ENCODE measurements at places on chromosomes 12 and 14.

- DNase-seq = no peak
- peak overlapping the region; percentile 96 for H3K4me3 ChIP-seq
- H3K36me3 ChIP-seq = no peaks in the 10 kb centered on the region
- peaks cover 74% of the 10 kb centered on the region for H3K4me1 ChIP-seq
- H3K27ac ChIP-seq = peak overlapping the region; percentile 99
Observed at GRCh38 chr14:103629503-103630121, 601 bp downstream of the KLC1 start.

DNA sequence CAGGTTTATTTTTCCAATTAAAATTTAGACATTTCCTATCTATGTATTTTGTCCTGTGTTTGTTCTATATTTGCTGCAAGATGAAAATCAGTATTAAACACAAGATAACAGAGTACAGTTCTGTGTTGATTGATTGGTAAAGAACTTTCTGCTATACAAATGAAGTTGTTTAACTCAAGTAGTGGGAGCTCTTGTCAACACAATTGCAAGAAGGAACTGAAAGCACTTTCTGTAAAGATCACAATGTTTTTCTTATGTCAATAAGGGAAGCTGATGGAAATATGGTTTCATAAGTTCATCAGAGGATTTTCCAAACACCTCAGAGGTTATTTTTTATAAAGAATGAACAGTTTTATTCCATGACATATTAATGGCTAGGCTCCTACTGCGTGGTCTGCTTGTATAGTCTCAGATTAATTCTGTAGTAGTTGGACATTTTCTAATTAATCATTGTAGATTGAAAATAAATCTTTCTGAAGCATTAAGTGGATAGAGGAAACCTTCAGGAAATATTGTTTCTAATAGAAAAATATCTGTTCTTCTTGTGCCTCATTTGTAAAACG, 379.5 kb downstream of the LRFN5 start:
- no peaks in the 10 kb centered on the region for H3K4me1 ChIP-seq
- H3K4me3 ChIP-seq = no peak overlapping the region
- no peaks in the 10 kb centered on the region for H3K36me3 ChIP-seq
- no peaks in the 10 kb centered on the region for H3K27me3 ChIP-seq

DNA sequence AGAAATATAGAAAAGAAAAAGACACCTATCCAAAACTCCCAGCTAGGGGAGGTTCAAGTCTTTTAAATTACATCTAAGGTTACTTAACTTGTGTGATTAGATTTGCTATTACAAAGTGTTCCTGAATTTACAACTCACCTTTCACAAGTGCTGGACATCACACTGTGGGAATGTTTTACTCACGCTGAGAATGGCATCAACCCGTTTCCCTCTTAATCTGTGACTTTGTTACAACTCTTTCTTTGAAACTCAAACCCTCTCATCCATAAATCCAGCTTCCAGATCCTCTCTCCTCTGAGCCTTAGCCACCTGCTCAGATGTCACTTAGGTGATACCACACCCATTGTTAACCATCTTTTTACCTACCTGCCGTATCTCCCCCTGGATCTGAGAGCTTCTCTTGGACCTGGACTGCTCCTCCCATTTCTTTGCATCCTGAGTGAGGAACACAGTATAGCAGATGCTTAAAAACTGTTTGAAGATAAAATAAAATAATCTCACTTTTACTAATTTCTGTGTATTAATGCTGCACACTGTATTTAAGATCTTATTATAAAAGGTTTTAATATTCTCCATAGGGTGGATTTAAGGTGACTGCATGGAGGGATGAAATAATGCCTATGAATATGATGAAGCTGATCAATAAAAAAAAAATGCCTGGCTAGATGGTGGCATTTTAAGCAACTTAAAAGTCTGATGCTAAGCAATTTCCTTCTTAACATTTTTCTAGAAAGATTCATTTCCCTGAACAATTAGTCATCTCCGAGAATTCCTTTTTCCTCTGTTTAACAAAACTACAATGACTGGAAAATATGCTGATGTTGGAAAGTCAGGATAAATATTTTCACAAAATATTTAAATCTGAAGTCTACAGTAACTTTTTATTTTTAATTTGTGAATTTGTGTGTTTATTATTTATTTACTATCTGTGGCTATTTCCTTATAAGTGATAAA, 39.1 kb upstream of the NAP1L1 start:
- H3K4me3 ChIP-seq = no peak overlapping the region
- DNase-seq = no peak
- H3K27me3 ChIP-seq = no peaks in the 10 kb centered on the region
- H3K4me1 ChIP-seq = no peaks in the 10 kb centered on the region
- no peak overlapping the region for H3K27ac ChIP-seq

DNA sequence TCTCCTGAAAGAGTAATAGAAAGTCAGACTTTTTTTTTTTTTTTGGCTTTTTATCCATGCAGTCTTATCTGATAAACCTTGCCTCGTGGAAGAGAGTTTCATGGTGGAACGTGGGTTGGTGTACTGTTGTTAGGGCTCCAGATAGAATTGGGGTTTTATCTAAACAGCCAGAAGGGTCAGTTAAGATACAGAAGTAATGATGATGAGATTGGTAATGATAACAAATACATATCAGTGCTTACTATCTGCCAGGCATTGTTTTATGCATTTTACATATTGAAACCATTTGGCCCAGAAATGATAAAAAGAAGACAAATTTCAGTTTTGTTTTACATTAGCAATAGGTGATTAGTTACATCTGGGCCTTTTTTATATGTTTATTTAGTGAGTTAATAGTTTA, 372.8 kb upstream of the PRICKLE1 start:
- H3K36me3 ChIP-seq = no peaks in the 10 kb centered on the region
- no peaks in the 10 kb centered on the region for H3K27me3 ChIP-seq
- no peaks in the 10 kb centered on the region for H3K4me1 ChIP-seq
- H3K27ac ChIP-seq = no peak overlapping the region
- no peak overlapping the region for H3K4me3 ChIP-seq
- no peak for DNase-seq

DNA sequence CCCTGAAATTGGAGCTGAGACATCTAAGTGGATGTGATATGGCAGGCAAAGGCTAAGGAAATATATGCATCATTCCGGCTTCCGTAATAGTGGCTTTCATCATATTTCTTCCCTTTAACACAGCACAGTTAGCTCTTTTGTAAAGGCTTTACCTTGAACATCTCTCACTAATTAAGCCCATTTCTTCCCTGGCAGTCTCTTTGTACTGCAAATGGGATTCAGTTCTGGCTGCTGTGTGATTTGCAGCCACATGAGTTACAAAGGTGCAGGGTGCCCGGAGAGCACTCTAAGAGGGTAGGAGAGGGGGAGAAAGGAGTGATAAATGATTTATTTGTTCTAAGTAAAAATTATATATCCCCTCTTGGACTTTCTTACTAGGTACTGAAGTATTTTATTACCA, 232.1 kb upstream of the CCDC196 start:
- H3K27ac ChIP-seq = no peak overlapping the region
- no peaks in the 10 kb centered on the region for H3K4me1 ChIP-seq
- no peaks in the 10 kb centered on the region for H3K36me3 ChIP-seq

- H3K36me3 ChIP-seq = no peaks in the 10 kb centered on the region
- peaks cover 71% of the 10 kb centered on the region for H3K4me1 ChIP-seq
- H3K27ac ChIP-seq = no peak overlapping the region
- H3K27me3 ChIP-seq = no peaks in the 10 kb centered on the region
Observed at GRCh38 chr14:61568572-61569011, 126.7 kb upstream of the HIF1A start.

DNA sequence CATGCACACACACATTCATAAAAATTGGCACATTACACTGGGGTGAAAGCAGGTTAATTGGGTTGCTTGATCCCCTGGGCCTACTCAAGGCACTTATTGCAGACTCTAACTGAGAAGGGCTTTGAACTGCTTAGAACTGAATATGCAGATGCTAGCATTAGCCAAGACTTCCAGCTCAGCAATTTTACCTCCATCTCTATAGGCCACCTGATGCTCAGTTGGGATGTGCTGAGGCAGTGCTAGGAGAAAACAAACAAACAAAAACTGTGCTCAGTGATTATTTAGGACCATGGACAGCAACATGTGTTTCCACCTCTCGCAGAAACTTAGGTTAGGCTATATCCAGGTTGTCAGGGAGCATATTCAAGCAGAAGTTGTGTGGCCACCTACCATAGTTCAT, 124.8 kb upstream of the WSCD2 start:
- no peaks in the 10 kb centered on the region for H3K27me3 ChIP-seq
- peak; percentile 22 for DNase-seq
- no peak overlapping the region for H3K4me3 ChIP-seq
- H3K27ac ChIP-seq = no peak overlapping the region
- no peaks in the 10 kb centered on the region for H3K4me1 ChIP-seq
- no peaks in the 10 kb centered on the region for H3K36me3 ChIP-seq

Data from vagina (tissue), 2 donors.